Activated CD4-positive, CD25-positive, alpha-beta regulatory T cell treated with anti-CD3 and anti-CD28 coated beads, Interleukin-2, amount 50 U/mL, for 72 hours (primary cell): ENCODE measurements at places on chromosomes 2 and 18.

DNA sequence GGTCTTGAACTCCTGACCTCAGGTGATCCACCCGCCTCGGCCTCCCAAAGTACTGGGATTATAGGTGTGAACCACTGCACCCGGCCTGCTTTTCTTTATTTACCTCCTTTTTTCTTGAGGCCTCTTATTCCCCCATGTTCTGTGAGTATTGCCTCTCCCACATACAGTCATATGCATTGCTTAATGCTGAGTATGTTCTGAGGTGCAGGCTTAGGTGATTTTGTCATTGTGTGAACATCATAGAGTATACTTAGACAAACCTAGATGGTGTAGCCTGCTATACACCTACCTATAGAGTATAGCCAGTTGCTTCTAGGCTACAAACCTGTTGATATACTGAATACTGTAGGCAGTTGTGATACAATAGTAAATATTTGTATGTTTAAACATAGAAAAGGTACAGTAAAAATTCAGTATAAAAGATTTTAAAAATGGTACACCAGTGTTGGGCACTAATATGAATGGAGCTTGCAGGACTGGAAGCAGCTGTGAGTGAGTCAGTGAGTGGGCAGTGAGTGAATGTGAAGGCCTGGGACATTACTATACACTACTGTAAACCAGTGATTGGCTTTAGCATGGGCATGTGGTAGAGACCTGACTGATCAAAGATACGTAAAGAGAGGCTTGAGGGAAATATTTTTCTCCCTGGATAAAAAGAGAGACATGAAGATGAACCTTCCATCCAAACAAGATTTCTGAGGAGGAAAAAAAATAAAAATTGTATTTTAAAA is 17.6 kb downstream of the SLC39A10 start:
- DNase-seq: no peak

DNA sequence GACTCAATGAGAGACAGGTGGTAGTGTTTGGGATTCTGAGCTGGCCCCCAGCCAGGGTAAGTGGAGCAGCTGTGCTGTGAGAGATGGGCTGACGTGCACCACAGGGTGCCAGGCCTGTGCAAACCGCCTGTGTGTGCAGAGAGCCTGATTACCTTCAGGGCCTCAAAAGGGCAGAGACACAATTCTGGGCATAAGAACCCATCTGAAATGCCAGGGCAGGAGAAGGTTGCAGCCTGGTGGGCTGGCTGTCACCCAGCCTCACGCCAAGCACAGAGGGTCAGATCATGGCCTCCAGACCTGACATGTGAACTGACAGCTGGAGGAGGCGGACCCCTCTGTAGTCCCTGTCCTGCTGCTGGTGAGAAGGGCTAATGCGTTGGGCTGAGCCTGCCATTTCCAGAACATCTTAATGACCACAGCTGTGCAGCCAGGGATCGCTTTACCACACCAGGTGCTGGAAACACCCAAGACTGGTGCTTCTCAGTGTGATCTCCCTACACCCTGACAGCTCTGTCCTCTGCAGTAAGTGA is 100.9 kb downstream of the ARL4C start:
- no peak for DNase-seq

GRCh38 chr2:231926180-231926741 is at the start of gene NPPC:
TSS of gene NPPC (minus strand) at chr2:231926396. CDS start at chr2:231926249, 147 bp downstream.
- peak; percentile 42 for DNase-seq

- no peak for DNase-seq
Observed at GRCh38 chr2:21117688-21118087, 6.1 kb upstream of the TDRD15 start.

GRCh38 chr18:63090334-63090733 is 229.2 kb downstream of the BCL2 start:
- DNase-seq: no peak

- DNase-seq: no peak
Observed at GRCh38 chr2:178819992-178820391, 12.8 kb upstream of the TTN start.

DNA sequence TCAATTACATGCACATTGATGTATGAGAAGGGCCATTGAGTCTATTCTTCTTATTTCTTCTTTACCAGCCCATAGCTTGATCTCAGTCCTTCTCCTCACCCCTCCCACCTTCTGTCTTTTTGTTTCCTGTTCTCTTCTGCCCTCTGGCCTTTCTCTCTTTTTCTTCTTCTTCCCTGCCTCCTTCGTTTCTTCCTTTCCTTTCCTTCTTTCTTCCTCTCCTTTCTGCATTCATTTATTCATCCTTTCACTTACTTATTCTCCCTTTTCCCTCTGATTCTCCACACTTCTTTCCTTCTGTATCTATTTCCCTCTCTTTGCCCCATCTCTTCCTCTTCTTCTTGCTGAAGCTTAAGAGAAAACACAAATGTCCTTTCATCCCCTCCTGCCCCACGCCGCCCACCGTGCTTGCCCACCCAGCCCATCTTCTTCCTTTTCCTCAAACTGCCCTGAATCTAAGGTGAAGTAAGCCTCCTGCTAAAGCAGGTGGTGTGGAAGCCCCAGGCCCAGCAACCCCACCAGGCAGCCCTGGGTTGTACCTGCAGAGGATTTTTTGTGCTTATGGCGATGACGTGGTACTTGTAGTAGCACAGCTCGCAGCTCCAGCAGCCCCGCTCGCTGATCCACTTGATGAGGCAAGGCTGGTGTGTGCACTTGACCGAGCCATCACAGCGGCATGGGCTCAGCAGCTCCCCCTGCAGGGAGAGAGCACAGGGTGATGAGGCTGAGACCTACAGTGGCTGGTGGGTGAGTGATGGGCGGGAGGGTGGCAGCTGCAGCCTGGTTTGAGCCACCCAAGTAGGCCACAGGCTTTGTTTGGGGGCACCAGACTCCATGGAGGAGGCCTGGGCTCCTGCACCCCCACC is 89.0 kb downstream of the MARCHF4 start:
- peak; percentile 53 for DNase-seq

GRCh38 chr2:163906410-163906809 is 170.6 kb upstream of the FIGN start:
- no peak for DNase-seq

GRCh38 chr2:25328152-25329085 is 13.3 kb downstream of the DNMT3A start:
- no peak for DNase-seq

DNA sequence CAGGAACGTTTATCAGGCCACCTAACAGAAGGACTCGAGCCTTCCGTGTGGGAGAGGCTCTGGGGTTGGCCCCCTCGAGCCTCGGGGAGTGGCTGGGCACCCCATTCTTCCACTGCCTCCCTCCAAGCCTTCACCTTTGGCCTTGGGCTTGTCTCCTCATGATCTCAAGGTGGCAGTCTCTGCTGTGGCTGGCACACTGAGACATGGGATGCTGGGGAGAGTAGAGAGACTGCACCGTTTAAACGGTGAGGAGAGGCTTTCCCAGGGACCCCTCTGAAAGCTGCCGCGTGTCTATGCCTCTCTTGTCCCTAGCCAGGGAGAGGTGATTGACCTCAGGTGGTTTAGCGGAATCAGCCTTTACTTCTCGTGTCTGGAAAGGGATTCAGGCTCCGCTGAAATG is 71.0 kb downstream of the DCDC2C start:
- no peak for DNase-seq

- DNase-seq: no peak
Observed at GRCh38 chr2:105321875-105322646, 7.5 kb downstream of the TGFBRAP1 start.

DNA sequence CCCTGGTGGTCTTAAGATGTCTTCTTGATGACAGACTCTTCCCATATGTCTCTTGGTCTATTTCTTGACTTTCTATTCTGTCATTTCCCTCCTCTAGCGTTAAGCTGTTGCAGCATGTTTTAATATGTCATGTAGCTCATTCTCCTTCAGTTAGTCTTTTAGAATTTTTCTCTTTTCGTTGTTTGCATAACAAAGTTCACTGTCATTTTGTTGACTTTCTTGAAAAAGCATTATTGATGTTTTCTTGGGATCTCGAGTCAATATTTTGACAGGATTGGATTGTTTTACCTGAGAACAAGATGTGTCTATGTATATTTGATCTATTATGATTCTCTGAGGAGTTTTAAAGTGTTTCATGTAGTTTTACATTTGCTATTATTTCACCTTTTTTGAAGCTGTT is 24.8 kb downstream of the SOCS6 start:
- DNase-seq: no peak

- no peak for DNase-seq
Observed at GRCh38 chr2:239109928-239110545, 262.2 kb downstream of the TWIST2 start.

DNA sequence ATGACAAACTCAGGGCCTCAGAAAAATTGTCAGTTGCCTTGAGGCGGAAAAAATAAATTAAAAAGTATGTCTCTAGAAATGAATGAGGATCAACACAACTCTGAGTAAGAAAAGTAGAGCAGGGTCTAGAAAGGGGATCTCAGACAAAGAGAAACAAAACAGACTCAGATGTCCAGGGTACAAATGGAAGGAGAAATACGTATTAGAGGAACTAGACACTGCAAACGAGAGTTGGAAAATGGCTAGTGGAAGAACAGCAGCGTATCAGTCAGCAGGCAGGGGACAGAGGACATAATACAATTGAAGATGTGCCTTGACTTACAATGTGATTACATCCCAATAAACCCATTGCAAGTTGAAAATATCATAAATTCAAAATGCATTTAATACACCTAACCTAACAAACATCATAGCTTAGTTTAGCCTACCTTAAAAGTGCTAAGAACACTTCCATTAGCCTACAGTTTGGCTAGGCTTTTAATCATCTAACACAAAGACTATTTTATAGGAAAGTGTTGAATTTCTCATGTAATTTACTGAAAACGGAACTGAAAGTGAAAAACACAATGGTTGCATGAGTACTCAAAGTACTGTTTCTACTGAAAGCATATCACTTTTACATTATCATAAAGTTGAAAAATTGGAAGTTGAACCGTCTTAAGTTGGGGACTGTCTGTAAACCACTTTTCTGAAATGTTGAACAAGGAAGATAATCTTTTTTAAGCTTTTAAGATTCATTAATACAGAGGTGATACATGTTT is 182.8 kb downstream of the NBAS start:
- no peak for DNase-seq

- DNase-seq: no peak
Observed at GRCh38 chr2:229426464-229426863, 155.4 kb upstream of the PID1 start.

- no peak for DNase-seq
Observed at GRCh38 chr2:108403494-108403893, 25.7 kb downstream of the SULT1C4 start.

GRCh38 chr2:25411281-25411680 is 69.6 kb upstream of the DNMT3A start:
- DNase-seq: no peak

DNA sequence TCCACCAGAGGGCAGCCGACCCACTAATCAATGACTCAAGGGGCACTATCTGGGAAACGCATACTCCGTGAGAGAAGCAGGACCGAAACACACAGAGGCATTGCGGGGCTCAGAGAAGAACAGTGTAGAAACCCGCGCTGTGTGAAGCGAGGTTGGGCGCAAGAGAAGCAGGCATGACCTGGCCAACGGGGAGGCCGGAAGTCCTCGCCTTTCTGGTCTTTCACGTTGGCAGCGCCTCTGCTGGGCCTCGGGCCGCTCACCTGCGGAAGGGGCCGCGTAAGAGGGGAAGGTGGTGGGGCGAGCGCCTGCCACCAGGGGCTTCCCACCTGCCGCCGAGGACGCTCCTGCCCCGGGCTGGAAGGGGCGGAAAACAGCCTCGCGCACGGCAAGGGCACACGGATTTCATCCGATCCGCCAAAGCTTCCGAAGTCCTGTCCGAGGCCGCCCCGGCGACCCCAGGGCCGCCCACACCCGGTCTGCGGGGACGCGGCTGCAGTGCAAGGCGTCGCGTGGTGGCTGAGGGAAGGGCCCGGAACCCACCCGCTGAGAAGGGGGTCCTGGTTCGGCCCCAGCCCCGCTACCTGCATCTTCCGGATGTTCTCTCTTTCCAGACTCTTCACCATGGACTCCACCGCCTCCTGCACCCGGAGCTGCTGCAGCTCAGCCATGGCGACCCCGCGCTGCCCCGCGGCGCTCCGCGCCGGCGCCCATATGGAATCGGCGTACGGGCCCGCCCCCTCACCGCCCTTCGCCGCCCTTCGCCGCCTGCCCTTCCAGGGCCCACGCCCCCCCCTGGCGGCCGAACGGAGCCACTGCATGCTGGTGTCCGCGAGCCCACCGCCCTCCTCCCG is at the start of gene FAM136A:
TSS of gene FAM136A (minus strand) at position 724 of the 851 bp plus-strand sequence. CDS start at position 668, 56 bp downstream.
- peak; percentile 94 for DNase-seq

DNA sequence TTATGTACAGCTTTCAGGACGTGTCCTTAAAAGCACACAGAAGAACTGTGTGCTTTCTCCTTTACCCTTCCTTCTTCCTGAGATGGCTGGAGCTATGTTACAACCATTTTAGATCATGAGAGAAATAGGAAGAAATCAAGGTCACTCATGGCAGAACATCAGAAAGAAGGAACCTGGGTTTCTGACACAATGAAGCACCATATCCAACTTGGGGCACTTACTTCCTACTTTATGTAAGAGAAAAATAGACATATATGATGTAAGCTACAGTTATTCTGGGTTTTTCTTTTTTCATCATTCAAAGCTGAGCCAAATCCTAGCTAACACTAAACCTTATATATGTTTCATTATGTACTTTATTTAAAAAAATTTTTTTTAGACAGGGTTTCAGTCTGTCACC is 79.5 kb downstream of the FAM161A start:
- DNase-seq: no peak

GRCh38 chr2:128308284-128308731 is 10.4 kb downstream of the HS6ST1 start:
- DNase-seq: no peak

DNA sequence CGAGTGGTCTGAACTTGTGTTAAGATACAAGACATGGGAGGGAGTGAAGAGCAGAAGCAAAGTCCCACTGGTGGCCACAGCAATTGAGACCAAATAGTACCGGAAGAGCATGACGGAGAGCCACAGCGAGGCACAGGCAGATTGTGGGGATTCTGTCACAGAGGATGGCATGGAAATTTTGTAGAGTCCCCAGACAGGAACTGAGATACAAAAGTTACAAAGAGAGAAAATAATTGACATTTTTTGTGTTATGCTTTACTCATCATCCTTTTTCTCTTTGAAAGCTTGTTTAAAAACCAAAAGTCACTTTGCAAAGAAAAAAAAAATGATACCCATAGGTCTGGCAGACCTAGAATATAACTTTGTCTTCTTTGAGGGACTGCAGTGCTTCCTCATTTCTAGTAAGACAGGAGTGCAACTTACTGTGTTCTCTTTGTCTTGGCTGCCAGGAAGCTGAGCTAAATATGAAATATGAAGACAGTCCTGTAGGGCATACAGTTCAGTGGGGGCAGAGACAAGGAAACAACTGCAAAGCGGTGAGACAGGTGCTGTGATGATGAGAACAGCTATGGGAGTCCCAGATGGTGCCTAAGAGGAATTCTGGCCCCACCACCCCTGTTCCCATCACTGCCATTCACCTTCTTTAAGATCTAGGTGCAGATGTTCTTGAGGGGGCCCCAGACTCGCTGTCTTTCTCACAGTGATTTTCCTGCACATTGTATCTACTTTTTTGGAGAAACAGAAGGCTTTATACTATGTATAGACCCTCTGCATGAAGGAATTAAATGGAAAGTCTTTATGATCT is 5.2 kb downstream of the ARHGAP25 start:
- DNase-seq: no peak

- DNase-seq: no peak
Observed at GRCh38 chr2:153963256-153963655, 91.5 kb downstream of the GALNT13 start.
